Activated CD4-positive, CD25-positive, alpha-beta regulatory T cell treated with anti-CD3 and anti-CD28 coated beads, Interleukin-2, amount 50 U/mL, for 16 hours (primary cell): ENCODE measurements at places on chromosomes 12 and 14.

GRCh38 chr14:32038876-32039275, 38.2 kb upstream of the ARHGAP5 start:
- no peak for DNase-seq

DNA sequence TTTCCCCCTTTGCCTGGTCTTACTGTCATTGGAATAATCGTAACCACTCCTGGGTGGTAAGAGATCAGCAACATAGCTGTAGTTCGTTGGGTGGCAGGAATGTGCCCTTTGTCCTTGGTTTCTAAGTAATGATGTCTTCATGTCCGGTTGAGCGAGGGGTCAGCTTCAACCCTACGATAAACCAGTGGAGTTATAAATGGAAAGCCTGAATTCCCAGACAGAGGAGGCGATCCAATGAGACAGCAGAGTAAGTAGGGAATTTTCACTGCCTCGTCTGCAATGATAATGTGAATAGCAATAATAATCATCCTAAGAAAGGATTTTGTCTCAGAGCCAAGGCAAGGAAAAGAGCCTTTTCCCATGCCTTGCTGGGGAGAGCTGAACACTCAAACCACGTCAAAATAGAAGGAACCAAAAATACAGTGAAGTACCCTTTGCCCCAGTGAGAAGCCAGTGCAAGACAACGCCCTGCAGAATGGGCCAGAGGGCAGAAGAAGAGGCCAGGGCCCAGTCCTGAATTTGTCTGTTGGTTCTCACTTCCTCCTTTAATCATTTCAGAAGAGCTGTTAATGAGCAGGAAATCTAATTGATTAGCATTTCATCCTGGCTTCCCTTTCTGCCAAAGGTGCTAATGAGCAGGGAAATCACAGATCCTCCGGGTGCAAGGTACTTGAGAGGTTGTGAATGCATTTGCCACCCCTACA, 330.7 kb downstream of the CACNA1C start:
- no peak for DNase-seq

DNA sequence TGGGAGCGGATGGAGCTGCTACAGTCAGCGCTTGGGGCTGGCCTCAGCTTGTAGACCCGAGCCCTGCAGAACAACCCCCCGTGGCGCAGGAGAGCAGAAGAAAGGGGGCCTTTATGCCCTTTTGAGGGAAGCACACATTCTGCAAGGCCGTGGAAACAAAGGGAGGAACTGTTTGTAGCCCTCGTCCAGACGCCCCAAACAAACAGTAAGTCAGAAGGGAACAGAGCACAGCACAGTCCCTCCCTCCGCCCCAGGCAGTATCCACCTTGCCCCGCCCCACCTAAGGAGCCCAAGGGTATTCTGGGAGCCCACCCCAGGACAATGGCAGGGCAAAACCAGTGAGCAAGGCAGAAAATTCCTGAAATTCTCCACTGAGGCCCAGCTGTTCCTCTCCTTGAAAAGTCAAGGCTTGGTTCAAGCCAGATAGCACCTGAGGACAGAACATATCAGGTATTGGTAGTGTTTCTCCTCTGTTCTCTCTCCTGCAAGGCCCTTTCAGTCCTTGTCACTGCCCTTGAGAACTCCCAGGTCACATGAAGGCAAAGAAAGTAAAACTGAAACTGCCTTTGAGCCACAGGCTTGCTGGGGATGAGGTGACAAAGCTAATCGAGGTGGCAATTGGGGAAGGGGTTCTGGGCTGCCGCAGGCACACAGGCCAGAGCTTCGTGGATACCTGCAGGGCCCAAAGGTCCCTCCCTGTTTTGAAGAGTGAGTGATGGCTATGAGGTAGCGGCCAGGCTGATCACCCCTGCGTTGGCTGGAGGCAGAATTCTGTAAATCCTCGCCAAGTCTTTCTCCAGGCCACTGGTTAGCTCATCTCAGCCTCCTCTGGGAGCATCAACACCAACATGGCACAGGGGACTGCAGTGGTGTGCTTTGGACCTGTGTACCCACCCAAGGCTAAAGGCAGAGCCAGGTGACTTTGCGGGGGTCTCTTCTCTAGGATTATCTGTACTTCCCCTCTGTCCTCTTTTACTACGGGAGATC, 499 bp downstream of the DGLUCY start:
- DNase-seq: peak; percentile 58

DNA sequence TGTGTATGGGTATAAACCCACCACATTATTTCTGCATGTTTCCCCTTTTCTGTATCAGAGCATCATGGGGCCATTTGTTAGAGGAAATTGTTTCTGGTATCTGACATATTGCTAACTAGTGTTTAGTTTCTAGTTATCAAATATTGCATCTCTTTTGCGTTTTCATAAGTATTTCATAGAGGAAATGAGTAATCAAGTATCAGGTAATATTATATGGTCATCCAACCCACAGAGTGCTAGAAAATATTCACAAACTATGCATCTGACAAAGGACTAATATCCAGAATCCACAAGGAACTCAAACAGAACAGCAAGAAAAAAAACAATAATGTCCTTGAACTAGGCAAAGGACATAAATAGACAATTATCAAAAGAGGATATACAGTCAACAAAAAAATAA, 258.9 kb upstream of the LRIG3 start:
- DNase-seq: no peak

GRCh38 chr12:124906606-124907261, 7.7 kb downstream of the UBC start:
- peak; percentile 84 for DNase-seq

- DNase-seq: no peak
These were observed 6.0 kb upstream of the ATP23 start for GRCh38 chr12:57935331-57935730.

DNA sequence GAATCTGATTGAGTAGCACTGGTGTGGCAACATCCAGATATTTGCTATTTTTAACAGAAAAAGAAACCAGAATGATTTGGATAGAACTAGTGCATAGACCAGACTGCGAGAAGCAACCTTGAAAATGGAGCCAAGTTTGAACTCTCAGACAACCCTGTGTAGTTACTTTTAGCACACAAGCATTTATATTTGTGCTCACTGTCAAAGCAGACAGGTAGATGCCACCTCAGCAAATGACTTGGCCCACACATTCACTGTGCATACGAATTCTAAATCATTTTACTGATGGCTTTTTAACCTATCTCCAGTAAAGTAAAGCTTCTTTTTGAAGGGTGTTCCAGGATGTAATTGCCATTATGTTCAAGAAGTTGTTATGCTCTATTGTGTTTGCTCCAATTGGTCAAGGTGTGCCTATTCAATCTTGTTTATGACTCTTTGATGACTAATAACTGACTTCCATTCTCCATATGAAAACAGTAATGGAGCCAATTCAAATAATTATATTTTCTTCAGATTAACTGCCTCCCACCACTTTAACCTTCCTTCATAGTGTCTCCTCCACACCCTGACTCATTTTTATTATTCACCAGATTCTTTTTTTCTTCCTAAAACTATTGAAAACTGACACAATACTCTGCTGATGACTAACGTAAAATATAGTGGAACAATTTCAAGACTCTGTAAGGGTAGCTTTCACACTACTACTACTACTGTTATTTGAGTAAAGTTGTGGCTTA, 138.5 kb downstream of the CCER1 start:
- no peak for DNase-seq

GRCh38 chr14:61479746-61480502, 158.5 kb downstream of the PRKCH start:
- DNase-seq: no peak

DNA sequence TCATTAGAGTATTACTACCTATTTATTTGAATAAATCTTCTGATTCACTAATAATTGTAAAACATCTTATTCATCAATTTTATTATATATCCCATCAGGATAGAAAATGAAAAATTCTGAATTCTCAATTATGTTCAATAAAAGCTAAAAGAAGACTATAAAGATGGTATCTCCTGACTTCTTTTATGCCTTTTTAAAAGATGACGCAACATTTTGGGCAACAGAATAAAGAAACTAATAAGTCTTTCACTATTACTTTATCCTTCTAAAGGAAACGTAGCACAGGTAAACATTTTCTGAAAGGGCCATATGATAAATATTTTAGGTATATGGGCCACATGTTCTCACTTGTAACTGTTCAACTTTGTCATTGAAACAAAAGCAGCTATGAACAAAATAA, 10.1 kb upstream of the ATXN7L3B start:
- DNase-seq: no peak

GRCh38 chr12:102300824-102301461, 103.3 kb upstream of the PMCH start:
- no peak for DNase-seq

DNA sequence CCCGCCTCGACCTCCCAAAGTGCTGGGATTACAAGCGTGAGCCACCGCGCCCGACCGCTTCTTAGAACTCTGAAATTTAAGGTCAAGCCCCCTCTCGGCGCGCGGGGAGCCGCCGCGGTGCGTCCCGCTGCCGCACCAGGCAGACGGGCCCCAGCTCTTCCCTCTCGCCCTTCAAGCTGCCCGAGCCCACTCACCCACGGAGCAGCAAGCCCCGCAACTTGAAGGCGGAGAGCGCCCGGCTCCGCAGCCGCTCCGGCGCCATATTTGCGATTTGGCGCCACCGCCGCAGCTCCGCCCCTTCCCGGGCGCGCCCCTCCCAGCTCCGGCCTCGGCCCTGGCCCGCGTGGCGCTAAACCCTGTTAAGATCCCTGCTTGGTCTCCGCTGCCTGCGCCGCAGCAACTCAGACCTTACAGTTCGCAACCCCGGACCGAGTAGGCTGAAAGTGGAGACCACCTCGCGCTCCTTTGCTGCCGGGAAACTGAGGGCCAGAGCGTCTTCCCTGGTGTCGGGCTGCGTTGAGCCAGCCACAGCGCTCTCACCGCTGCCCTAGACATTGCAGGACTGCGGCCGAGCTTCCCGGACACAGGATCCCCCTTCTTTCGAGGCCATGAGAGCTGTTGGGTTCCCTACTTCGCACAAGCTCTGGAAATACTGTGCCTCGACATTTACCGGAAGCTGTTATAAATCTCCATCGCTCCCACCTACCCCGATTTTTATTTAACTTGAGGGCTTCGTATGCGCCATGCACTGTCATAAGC, at the start of gene POLE2:
POLE2 (minus strand) TSS at position 273 of the 759 bp plus-strand sequence; CDS start at position 262, 11 bp downstream.
- DNase-seq: peak; percentile 36

GRCh38 chr14:37816135-37816534, 220.7 kb downstream of the TTC6 start:
- no peak for DNase-seq

- no peak for DNase-seq
These were observed 79.3 kb downstream of the TMEM121 start for GRCh38 chr14:105605464-105606304.

DNA sequence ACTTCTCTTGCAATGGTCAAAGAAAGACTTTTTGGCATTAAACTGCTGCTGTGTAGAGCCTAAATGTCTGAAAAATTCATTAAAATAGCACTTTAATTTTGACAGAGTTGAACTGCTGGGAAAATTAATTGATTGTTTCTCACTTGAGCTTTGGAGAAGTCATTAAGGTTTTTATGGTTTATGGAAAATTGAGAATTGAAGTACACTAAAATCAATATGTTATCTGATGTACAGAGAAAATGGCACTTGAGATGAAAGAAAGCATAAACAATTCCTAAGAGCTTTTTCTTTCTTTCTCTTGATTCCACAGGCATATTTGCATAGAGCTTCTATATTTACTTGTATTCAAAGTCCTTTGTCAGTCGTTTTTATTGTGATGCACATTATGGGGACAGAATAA, 188.5 kb upstream of the CAND1 start:
- DNase-seq: no peak

- no peak for DNase-seq
These were observed 26.8 kb upstream of the TCL1B start for GRCh38 chr14:95659293-95659989.

- no peak for DNase-seq
These were observed 13.9 kb downstream of the CSRP2 start for GRCh38 chr12:76864791-76865400.

GRCh38 chr12:96237035-96237434, 42.9 kb downstream of the ELK3 start:
- DNase-seq: no peak

GRCh38 chr14:94176808-94177207, 2.7 kb downstream of the PPP4R4 start:
- DNase-seq: no peak

GRCh38 chr14:99095369-99095768, 176.6 kb downstream of the BCL11B start:
- DNase-seq: no peak
